Effector memory CD8-positive, alpha-beta T cell (primary cell): ENCODE measurements at places on chromosomes 16 and 17.

DNA sequence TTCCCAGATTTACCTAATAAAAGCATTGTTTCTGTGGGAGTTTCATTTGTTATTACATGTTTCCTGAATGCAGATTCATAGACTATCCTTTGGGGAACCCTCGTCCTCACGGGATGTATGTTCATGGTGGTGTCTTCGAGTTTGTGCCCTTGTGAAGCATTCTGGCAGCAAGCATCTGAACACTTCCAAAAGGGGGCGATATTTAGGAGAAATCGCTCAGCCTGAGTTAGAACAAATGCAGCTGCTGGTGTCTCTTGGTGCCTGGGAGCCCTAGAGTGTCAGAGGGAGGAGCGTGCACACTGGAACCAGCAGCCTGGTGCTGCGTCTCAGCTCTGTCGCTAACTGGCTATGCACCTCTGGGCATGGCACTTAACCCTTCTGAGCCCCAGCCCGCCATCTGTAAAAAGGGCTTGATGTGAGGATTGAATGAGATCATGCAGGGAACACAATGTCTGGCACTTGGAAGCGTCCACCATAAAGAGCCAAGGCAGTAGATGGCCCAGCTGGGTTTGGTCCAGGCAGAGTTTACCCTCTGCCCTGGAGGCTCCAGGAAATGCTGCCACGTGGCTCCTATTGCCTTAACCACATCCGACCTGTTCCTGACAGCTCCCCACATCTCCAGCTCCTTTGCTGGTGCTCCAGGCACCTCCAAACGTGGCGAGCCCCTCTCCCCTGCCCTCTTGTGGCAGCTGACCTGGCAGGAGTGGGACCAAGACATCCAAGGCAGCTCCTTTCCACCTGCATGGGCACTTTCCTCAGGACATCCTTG lies 25.0 kb upstream of the C16orf78 start:
- no peak for DNase-seq

- no peak for DNase-seq
Observed at GRCh38 chr16:23080329-23080728, 68.9 kb downstream of the USP31 start.

DNA sequence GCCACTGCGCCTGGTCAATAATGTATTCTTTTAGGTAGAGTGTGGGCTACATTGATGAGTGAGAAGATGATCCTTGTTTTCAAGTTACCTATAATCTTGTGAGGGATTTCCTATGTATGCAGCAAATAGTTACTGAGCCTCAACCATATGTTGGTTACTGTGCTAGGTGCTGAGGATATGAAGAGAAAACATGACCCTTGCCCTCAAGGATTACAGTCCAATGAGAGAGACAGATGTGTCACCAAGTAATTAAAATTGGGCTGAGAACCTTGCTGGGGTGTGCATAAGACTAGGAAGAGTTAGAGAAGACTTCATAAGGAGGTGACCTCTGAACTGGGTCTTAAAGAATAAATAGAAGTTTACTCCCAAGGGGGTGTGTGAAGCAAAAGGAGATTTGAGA lies 7.4 kb downstream of the POLR2A start:
- DNase-seq, result no peak

- no peak for DNase-seq
Observed at GRCh38 chr16:79437764-79438751, 162.5 kb downstream of the MAF start.

GRCh38 chr16:53281280-53281679 lies 153.0 kb upstream of the RBL2 start:
- DNase-seq, result no peak

DNA sequence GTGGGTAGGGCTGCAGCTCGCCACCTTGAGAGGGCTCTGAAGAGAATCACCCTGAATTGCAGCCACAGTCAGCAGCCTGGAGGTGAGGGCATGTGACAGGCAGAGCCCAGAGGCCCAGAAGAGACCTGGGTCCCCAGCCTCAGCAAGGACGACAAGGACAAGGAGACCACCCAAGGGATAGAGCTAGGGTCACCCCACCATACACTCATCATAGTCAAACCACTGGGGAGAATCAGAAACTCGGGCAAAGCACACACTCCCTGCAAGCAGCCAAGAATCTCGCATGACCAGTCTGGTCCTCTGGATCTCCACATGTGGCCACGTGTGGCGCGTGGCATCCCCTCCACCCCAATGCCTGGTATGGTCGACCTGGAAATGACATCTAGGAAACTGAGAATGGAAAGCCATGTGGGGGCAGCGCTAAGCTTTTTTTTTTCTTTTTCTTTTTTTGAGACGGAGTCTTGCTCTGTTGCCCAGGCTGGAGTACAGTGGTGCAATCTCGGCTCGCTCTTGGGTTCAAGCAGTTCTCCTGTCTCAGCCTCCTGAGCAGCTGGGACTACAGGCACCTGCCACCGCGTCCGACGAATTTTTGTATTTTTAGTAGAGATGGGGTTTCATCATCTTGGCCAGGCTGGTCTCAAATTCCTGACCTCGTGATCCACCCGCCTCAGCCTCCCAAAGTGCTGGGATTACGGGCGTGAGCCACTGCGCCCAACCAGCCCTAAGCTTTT lies 4.6 kb upstream of the SPHK1 start:
- DNase-seq, result no peak

GRCh38 chr17:67127925-67128324 lies 83.6 kb downstream of the CACNG1 start:
- no peak for DNase-seq

GRCh38 chr17:71765437-71765836 lies 355.4 kb upstream of the SOX9 start:
- no peak for DNase-seq

- DNase-seq, result no peak
Observed at GRCh38 chr17:2943981-2944380, 119.4 kb downstream of the OR1D5 start.

- no peak for DNase-seq
Observed at GRCh38 chr16:30087181-30087898, 4.4 kb downstream of the TBX6 start.

GRCh38 chr16:85421338-85422195 lies 191.6 kb upstream of the GSE1 start:
- DNase-seq, result no peak

DNA sequence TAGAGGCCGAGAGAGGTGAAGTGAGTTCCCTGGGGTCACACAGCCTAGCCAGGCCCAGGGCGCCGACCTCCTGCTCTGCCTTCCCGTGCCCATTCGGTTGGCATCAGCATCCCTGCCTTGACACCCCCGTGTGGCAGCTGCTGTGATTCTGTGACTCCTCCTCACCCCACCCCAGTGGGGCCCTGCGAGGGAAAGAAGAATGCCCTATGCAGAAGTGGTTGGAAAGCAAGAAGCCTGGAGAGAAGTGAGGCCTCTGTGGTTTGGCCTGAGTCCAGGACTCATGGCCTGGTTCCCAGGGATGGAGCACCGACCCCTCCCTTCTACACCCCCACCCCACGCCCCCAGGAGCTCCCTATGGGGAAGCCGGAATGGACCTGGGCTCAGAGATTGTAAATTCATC lies 296.2 kb downstream of the SEC14L1 start:
- no peak for DNase-seq
